ENCODE measurements at places on chromosomes 3 and 15.

- no peak for DNase-seq
Observed at GRCh38 chr15:91704343-91704742, 149.2 kb upstream of the SLCO3A1 start.

DNA sequence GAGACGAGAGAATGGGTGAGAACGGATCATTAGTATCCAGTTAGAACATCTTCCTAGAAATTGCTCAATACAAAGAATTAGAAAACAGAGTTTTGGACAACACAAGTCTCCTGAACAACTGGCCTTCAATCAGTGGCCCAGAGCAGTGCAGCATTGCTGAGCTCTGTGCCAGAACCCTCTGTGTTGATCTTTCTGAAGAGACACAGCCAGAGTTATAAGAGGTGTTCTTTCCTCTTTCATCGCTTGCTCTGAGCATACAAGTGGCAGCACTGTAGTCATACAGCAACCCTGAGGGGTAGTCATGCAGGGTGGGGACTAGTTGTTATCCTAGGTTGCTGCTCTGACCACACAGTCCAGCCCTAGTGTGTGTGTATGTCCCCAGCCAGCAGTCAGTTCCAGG lies 4.0 kb downstream of the KNSTRN start:
- no peak for DNase-seq

- no peak for DNase-seq
Observed at GRCh38 chr3:13670292-13670691, 121.4 kb downstream of the FBLN2 start.

GRCh38 chr3:181941250-181941649 lies 229.5 kb downstream of the SOX2 start:
- no peak for DNase-seq

- no peak for DNase-seq
Observed at GRCh38 chr3:35617370-35617769, 22.0 kb upstream of the ARPP21 start.

- DNase-seq, result no peak
Observed at GRCh38 chr15:89799918-89800498, 14.6 kb downstream of the ANPEP start.

GRCh38 chr3:111338059-111338698 lies 203.8 kb upstream of the CD96 start:
- peak; percentile 54 for DNase-seq

DNA sequence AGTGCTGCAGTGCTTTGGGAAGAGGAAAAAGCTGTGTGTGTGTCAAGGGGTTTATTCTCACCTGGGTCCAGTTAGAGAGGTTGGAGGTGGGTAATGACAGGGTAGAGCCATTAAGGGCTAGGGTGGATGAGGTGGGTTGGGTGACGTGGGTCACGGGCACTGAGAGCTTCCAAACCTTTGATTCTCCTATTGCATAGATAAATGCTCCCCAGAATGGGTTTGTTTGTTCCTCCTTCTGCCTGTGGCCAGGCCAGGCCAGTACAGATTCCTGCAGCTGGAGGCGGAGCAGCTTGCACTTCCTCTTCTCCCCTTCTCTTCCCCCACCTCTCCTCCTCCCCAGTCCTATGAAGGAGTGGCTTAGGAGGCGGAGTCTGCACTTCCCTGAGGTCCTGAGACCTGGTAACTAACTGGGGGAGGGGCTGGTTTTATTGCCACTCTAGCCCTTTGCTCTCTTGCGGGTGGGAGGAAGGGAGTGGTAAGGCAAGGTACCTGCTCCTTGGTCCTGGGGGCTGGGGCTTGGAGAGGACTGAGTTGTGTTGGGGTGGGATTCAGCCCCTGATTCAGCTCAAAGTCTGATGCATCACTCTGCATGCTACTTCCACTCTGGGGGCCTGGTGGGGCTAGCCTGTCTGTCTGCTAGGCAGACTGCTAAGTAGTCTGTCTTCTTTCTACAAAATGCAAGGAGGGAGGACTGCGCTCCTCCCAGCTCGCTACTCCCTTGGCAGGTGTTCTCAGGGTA lies 3.5 kb downstream of the SPINT1 start:
- DNase-seq, result peak; percentile 60

- DNase-seq, result no peak
Observed at GRCh38 chr3:155946178-155946577, 75.7 kb downstream of the GMPS start.

GRCh38 chr3:64426551-64426950 lies 201.3 kb upstream of the PRICKLE2 start:
- DNase-seq, result no peak

DNA sequence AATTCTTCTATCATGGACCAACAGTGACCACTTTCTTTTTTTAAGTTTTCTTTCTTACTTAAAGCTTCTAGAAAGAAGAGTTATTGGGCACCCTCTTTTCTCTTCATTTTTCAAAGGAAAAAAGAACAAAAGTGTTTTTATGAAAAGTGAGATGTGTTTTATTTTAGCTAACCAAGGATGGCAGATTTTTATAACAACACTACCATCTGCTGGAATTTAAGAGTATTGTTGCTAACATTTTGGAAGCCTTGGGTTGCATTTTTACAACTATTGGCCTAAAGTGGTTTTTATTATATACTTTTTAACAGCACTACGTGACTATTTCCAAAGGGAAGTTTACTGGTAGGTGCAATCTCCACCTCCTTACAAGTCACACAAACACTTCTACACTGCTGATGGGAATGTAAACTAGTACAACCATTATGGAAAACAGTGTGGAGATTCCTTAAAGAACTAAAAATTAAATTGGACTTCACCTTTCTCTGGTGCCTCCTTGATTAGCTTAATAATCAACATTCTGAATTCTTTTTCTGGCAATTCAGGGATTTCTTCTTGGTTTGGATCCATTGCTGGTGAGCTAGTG lies 237.7 kb upstream of the AGTR1 start:
- no peak for DNase-seq

DNA sequence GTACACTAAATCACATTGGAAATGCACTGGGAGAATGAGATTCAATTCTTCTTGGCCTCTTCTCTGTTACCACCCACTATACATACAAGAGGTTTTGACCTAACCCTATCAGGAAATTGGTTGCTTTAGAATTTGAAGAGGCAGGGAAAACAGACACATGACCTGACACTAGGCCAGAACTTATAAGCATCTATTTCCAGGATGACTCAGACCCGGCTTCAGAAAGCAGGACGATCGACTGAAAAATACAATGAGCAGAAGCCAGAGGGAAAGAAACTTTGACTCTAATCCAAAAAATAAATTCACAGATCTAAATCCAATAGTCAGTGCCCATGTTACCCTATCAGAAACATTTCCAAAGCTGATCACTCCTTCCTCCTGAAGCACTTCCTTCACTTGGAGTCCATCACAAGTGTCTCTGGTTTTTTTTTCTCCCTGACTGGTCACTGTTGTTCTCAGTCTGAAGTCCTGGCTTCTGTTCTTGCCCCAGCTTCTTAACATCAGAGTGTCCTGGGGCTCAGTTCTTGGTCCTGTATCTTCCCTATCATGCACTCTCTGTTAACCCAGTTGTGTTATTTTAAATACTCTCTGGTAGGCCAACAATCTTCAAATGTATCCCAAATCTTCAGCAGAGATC lies 133.6 kb downstream of the P2RY1 start:
- no peak for DNase-seq

- DNase-seq, result no peak
Observed at GRCh38 chr3:933326-933725, 159.5 kb upstream of the CNTN6 start.

GRCh38 chr3:193865339-193865738 lies 270.6 kb upstream of the HES1 start:
- DNase-seq, result no peak

DNA sequence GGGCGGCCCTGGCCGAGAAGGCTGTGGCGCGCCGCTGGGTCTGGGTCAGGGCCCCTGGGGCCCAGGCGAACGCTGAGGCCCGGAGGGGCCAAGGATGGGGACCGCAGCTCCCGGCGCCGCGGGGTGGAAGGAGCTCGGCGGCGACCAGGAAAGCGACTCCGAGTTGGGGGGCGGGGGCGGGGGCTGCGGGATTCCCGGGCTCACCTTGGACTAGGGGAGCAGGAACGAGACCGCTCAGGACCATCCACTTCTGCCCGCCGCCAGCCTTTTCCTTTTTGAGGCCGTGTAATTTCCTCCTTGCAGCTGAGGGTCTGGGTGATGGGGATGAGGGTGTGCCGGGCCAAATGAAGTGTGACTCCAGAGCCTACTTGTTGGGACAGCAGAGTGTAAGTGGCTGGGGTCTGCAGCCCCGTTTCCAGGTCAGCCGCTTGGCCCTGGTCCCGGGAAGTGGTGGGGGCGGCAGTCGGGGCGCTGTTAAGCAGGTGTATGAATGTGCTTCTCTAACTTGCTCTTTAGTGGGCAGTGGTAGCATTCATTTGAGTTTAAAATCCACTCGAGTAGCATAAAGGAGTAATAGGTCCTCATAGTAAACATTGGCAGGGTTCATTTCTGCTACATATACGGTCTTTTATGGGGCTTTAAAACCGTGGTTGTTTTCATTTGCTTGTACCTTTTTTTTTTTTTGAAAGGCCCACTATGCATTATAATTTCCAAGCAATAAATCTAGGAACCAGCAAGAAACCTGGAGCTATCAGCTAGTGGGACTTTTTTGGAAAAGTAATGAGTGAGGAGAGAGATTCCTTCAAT lies 717 bp downstream of the PXK start:
- peak; percentile 65 for DNase-seq

DNA sequence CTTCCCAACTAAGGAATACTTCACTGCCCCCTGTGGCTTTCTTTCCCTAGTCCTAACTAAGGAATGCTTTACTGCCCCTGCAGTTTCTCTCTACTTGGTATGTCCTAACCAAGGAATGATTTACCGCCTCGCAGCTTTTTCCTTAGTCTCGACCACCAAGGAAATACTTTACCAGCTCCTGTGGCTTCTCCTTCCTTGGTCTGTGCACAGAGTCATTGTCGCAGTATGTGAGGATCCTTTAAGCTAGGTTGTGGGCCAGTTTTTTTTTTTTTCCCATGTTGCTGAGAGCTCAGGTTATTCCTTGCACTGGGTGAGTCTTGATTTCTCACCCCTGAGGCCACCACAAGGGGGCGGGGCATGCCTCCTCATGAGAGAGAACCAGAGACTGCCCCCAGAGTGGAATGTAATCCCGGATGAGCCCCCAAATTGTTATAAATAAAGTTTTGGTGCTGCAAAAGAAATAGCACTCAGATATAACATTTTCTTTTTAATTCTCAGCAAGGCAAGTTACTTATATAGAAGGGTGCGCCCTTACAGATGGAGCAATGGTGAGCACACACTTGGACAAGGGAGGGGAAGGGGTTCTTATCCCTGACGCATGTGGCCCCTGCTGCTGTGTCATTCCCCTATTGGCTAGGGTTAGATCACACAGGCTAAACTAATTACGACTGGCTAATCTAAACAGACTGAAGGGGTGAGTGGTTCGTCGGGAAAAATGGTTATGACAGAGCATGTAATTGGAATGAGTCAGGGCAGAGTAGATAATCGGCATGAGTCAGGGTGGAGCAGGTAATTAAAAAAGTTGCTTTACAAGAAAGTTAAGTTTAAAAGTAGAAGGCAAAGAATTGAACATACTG lies 27.0 kb downstream of the NDUFB4 start:
- no peak for DNase-seq

DNA sequence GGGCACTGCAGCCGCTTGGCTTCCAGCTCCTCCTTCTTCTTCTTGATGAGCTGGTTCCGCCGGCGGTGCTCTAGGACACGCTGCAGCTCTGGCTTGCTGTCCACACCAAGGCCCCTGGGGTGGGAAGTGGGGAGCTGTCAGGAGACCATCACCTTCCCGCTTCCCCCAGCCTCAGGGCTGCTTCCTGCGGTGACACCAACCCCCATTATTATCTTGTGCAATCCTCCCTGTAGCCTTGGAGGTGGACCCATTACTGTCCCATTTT lies 10.0 kb downstream of the FAM107A start:
- no peak for DNase-seq

GRCh38 chr3:69326855-69327300 lies 59.0 kb downstream of the FRMD4B start:
- no peak for DNase-seq

DNA sequence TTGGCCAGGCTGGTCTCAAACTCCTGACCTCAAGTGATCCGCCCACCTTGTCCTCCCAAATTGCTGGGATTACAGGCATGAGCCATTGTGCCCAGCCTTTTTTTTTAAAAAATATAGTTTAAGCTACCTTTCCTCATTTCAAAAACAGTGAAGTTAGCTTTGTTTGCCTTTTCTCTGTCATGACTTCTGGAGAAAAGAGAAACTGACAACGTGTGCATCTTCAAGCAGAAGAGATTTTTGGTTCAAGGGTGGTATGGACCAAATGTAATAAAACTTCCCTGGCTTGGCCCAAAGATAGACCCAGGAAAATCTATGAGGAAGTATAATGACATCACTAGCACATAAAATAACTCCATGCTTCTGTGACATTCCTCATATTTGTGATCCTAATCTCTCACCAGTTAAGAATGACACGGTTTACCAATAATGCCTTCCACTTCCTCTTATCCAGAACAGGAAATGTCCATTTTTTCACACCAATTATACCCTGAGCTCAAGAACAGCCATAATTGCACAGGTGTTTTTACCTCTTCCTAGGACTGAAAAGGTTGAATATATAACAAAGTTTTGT lies 781.2 kb upstream of the NR2F2 start:
- DNase-seq, result no peak

- no peak for DNase-seq
Observed at GRCh38 chr15:57436166-57436565, 59.9 kb downstream of the CGNL1 start.

DNA sequence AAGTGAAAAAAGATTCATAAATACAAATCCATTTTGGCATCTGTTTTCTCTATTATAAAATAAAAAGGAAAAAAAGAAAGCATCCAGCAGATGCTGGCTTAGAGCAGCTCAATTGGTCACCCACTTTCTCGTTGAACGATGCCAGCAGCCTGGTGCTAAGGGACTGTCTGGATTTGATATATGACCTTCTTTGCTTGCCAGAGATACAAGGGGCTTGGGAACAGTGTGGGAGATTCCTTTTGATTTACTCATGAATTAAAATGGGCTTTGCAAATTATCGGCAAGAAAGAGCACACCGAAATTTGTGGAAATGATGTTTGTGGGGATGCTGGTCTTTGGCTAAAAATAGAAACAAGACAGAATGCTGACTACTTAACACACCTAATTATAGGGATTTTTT lies 210.3 kb upstream of the STT3B start:
- no peak for DNase-seq

GRCh38 chr15:59723687-59724346 lies 34.7 kb upstream of the BNIP2 start:
- no peak for DNase-seq

GRCh38 chr15:67735896-67736295 lies 89.4 kb upstream of the SKOR1 start:
- no peak for DNase-seq

- DNase-seq, result no peak
Observed at GRCh38 chr3:61820306-61820992, 259.1 kb downstream of the PTPRG start.

Data from globus pallidus (tissue), 1 donor.